ENCODE measurements at places on chromosomes 12 and 14. TPM values are rescaled to one million over a fixed set of nuclear protein-coding genes. Genes with fewer than 3 reads are reported as not detected.
A peak's percentile ranks its signal among the peaks of the same experiment; 100 is the strongest.

- DNase-seq: no peak
Measured at GRCh38 chr12:71746974-71747611, 7.6 kb upstream of the RAB21 start.

The KRT78 gene
- not detected for total RNA-seq

DNA sequence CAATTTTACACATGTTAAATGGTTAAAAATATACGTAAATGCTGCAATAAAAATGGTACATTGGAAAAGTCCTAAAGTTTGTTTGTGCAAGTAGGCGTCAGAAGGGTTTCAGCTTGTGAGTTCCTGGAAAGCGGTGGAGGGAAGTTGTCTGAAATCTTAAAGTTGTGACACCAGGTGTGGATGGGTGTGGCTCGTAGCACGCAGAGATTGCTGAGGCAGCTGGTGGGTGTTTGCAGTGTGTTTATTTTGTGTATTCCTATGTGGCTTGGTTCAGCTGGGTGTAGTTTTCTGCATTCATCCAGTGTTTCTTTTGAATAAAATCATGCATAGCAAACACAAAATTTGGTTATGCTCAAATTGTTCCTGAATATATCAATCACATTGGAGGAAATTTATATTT is 136.8 kb upstream of the TBX3 start:
- DNase-seq: peak; percentile 12

DNA sequence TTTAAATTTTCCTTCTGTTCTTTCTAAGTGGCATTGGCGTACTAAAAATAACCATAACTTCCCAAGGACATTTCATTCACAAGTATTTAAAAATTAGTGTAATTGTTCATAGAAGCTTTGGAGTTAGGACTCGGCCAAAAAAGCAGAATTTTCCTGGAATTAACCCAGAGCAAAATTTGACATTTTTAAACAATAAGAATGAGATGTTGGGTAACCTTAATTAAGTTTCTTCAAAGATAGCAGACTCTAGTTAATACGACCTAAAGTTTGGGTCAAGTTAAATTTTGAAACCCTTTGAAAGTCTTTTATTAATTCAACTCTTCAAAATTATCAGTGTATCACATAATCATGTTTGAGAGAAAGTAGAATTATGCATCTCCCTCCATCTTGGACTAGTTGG is 118.3 kb downstream of the AKAP6 start:
- no peak for DNase-seq

The C12orf56 gene
- total RNA-seq: not detected

- DNase-seq: no peak
Measured at GRCh38 chr14:93855737-93856136, 67.5 kb upstream of the PRIMA1 start.

The OR6C2 gene
- total RNA-seq: not detected

- DNase-seq: no peak
Measured at GRCh38 chr14:77014004-77014604, 14.4 kb downstream of the IRF2BPL start.
